ENCODE measurements at places on chromosomes 6 and 20. TPM values are rescaled to one million over a fixed set of nuclear protein-coding genes. Genes with fewer than 3 reads are reported as not detected.

GRCh38 chr6:20696676-20697075 is 162.4 kb downstream of the CDKAL1 start:
- DNase-seq: no peak

DNA sequence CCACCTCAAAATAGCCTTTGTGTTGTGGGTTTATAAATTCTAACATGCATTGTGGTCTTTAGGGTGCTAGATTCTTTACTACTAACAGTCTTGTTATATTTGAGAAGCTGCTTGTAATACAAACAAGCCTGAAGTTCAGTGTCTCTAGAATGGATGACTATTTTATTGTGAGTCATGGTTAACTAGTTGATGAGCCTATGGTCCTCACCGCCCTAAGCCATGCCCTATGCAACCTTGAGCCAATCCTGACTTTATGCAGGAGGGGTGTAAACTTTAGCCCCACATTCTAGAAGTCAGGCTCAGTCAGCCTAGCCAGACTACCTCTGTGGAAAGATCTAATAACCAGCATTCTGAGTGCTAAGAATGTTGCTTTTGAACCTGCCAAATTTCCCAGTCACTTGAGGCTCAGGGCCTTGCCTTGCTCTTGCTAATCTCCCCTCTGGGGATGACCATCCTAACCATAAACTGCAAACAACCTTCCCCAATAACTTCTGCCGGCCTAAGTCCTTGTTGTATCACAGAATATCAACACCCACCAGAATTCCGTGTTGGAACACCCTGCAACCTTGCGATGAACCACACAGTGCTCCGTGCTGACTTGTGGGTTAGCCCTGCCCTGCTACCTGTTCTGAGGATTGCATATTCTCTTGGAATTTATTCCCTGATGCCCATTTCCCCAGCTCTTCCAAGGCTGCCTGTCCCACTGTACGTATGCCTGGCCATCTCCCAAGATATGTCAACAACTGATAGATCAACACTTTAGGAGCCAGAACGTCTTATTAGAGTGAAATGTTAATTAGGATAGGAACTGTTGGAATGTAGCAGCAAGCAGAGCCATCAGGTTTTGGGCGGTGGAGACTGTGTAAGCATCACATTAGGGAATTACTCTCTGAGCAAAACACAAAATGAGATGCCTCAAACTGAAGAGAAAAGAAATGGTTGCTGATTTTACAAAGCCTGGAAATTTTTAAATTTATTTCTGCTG is 71.7 kb upstream of the CEP85L start:
- no peak for DNase-seq

DNA sequence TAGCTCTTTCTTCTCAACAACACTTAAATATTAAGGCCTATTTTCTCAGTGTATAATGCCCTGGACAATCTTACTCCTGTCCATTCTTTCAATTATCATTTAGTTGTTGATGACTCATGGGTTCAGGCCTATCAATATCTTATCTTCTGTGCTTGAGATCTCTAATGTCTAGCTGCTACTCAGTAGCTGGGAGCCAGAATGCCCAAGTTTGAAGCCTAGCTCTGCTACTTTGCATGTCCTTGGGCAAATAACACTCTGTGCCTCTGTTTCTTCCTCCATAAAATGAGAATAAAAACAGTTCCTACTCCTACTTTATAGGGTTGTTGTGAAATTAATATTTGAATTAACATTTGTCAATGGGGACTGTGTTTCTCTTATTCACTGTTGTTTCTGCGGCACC is 69.5 kb downstream of the MAN1A1 start:
- DNase-seq: no peak

- no peak for DNase-seq
Observed at GRCh38 chr6:111581957-111582356, 23.7 kb downstream of the TRAF3IP2 start.

DNA sequence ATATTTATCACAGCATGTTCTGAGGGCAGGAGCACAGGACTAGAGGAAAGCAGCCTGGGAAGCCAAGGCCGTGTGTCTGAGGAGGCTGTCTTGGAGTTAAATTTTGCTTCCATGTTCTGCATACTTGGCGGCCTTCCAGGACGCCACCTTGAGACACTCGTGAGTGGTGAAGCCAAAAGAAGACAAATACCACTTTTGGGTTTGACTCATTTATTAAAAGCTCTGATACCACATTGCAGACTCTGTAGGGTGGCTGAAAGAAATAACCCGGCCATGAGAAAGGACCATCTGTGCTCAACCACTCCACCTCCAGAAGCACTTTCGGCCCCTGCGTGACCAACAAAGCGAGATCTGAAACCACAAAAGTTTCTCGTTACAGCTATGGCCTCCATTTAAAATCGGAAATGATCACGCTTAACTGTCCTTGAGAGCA is 120.0 kb downstream of the TMEM242 start:
- DNase-seq: no peak

- DNase-seq: no peak
Observed at GRCh38 chr6:163253556-163254213, 160.8 kb upstream of the QKI start.

- no peak for DNase-seq
Observed at GRCh38 chr20:3539311-3540107, 68.7 kb downstream of the ATRN start.

GRCh38 chr6:106178900-106179299 is 92.8 kb downstream of the PRDM1 start:
- no peak for DNase-seq

DNA sequence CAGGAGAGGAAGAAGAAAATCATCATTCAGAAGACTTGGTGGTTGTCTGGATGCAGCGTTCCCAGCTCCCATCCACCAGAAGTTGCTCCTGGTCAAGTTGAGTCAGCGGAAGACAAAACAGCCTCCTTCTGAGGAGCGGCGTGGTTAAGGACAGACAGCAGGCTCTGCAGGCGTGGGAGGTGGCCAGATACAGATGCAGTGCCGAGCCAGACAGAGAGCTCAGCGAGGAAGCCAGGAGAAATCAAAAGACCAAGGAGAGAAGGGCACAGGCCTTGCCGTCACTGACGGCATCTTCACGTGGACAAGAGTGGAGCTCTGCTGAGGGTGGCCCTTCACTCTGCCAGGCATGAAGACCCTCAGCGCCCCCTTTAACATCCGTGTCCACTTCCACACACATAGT is 158.5 kb downstream of the THBS2 start:
- no peak for DNase-seq

DNA sequence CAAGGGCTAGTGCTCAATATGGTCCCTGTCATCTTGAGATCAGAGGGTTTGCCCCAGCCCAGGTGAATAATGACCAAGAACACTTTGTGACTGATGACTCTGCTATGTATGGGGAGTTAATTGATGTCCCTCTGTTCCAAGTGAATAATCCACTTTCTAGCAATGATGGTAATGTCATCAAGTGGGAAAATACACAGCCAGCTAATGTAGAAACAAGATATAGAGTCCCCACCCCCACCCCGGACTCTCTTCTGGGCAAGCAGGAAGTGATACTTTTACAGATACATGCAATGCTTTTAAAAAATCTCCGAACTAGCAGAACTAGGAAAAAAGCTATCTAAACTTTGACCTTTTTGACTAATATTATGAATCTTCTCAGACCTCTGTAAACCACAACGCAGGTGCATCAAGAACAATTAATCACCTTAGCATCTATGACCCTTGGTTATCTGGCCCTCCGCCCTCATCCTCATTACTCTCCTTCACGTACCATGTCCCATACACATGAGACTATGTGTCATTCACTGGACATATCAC is 30.5 kb downstream of the CNR1 start:
- no peak for DNase-seq

Gene HMGCLL1
- not detected for total RNA-seq

- DNase-seq: no peak
Observed at GRCh38 chr6:1515781-1516180, 93.9 kb upstream of the FOXC1 start.

GRCh38 chr6:148736774-148737412 is 9.9 kb upstream of the UST start:
- no peak for DNase-seq

Gene ATRN
- 28.3 TPM for total RNA-seq

Gene PRPH2
- not detected for total RNA-seq

- DNase-seq: no peak
Observed at GRCh38 chr6:3803627-3804468, 45.3 kb upstream of the FAM50B start.

GRCh38 chr6:8237668-8238067 is 135.3 kb upstream of the EEF1E1 start:
- no peak for DNase-seq

DNA sequence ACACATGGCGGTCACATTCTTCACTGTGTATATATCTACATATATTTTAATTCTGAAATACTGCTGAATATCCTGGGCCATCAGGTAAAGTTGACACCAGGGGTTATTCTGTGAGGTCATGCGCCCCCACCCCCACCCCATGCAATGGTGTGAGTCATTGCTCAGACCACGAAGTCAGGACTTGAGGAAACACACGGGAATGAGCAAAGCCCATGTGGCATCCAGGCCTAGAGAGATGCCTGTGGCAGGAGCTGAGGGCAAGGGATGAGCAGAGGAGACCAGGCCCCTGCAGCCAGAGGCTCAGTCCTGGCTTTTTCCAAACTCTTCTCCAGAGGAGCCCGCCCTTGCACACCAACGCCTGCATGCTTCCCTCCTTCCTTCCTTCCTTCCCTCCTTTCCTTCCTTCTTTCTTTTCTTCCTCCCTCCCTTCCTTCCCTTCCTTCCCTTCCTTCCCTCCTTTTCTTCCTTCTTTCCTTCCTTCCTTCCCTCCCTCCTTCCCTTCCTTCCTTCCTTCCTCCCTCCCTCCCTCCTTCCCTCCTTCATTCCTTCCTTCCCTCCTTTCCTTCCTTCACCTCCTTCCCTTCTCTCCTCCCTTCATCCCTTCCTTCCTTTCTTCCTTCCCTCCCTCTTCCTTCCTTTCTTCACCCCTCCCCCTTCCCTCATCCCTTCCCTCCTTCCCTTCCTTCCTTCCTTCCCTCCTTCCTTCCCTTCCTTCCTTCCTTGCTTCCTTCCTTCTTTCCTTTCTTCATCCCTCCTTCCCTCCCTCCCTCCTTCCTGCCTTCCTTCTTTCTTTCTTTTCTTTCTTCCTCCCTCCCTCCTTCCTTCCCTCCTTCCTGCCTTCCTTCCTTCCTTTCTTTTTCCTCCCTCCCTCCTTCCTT is 72.0 kb upstream of the INSM1 start:
- no peak for DNase-seq

DNA sequence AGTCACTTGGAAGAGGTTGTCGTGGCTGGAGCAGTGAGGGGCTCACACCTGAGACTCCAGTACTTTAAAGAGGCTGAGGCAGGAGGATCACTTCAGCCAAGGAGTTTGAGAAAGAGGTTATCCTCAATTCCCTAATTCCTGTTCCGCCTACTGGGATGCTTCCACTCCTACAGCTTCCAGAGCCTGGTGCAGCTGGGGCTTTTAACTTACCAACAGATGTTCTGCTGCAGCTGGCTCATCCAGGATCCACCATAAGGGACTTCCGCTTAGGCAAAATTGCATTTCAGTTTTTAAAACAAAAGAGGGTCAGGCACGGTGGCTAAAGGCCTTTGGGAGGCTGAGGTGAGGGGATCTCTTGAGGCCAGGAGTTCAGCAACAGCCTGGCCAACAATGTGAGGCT is 59.1 kb upstream of the CDYL start:
- no peak for DNase-seq

Gene PRR18
- not detected for total RNA-seq

DNA sequence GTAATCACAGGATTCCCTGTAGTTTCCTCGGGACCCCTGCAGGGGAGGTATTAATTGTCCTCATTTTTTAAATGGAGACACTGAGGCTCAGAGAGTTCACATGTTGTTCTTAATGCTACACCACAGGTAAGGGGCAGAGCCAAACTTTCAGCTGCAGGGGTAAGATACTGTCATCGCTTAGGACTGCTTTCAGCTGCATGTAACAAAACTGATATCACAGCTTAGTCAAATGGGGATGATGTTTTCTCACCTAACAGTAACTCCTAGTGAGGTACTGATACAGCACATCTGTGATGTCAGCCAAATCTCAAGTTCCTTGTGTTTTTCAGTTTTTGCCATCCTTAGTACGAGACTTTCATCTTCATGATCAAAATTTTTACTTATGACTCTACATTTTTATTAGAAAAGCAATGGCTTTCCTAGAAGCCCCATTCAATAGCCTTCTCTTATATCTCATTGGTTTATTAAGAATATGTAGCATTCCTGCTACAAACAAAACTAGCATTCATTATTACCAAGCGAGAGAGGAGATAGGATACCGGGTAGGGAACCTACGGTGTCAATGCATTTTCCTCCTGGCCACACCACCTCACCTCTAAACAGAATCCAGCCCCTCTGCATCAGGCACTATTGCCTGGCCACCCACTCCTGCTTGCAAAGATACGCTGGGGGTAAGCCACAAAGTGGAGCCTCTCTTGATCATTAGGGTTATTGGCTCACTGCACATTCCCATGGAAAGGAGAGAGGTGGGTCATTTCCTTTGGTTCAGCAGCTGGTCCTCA is 557.5 kb downstream of the CD83 start:
- no peak for DNase-seq

DNA sequence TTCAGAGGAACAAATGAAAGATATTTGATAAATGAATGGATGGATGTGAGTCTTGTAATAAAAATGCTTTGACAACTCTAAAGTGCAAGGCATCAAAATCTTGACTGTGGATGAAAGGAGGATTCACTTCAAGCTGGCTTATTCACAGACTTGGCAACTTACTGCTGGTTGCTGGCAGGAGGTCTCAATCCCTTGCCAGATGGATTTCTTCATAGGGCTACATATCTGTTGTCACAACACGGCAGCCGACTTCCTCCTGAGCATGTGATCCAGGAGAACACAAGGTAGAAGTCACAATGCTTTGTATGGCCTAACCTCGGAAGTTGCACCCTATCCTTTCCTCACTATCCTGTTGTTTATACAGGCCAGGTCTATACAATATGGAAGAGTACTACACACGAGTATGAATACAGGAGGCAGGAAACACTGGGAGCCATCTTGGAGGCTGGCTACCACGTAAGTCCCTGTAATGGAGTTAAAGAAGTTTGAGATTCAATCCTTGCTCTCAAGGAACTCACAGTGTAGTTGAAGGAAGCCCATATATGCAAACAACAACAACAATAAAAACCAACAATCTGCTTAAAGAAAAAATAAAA is 97.9 kb downstream of the ID4 start:
- DNase-seq: no peak

DNA sequence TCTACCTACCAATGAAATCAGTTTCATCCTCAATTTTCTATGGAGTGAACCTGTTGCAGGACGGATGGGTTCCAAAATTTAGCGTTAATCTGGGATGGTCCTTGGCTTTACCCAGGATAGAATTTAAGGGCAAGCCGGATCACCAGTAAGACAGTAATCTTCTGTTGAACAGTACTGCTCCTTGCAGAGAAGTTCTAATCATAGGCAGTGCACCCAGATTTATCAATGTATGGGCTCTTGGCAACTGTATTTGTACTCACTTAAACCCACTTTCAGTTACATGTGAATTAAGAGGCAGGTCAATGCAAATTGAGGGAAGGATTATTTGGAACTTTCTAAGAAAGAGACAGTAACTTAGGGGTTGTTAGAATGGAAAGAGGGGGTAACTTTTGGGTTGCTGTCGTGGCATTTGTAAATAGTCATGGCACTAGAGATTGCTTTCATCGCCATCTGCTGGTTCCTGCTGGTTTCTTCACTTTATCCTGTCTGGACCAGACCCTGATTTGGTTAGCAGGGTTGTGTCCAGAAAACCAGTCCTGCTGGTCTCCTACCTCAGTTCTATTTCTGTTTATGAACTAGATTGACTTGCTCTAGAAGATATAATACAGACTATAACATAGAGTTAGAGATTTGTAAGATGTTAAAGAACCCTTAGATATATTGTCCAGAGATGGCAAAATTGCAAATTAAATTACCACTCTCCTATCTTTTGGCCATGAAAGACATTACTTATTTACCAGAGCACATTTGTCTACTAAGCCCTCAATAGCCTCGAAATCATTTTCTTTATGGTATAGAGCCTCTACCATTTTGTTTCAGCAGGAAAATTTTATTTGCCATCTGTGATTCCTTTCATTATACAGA is 646.3 kb downstream of the UTRN start:
- DNase-seq: peak; percentile 39

All from Calu3 (cell line).